ENCODE measurements at places on chromosomes 2 and 18. TPM values are rescaled to one million over a fixed set of nuclear protein-coding genes. Genes with fewer than 3 reads are reported as not detected.

DNA sequence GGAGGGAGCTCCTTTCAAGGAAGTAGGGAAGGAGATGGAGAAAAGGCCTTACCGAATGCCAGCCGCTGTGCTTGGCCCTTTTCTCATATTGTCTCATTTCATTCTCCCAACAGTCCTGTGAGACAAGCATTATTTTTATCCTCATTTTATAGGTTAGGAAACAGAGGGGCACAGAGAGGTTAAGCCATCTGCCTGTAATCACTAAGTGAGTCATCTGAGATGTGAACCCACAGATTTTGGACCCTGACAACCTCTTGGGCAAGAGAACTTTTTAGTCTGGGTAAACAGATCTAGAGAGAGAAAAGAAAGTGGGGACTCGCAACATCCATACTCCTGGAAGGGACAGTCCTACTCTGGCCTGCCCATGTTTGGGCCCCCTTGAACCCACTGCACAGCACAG is 91.7 kb upstream of the LCLAT1 start:
- peaks cover 7% of the 10 kb centered on the region for H3K4me1 ChIP-seq
- H3K36me3 ChIP-seq = no peaks in the 10 kb centered on the region
- DNase-seq = no peak
- H3K4me3 ChIP-seq = no peak overlapping the region
- no peaks in the 10 kb centered on the region for H3K27me3 ChIP-seq

ZDBF2 gene
- total RNA-seq = 16.1 TPM

DNA sequence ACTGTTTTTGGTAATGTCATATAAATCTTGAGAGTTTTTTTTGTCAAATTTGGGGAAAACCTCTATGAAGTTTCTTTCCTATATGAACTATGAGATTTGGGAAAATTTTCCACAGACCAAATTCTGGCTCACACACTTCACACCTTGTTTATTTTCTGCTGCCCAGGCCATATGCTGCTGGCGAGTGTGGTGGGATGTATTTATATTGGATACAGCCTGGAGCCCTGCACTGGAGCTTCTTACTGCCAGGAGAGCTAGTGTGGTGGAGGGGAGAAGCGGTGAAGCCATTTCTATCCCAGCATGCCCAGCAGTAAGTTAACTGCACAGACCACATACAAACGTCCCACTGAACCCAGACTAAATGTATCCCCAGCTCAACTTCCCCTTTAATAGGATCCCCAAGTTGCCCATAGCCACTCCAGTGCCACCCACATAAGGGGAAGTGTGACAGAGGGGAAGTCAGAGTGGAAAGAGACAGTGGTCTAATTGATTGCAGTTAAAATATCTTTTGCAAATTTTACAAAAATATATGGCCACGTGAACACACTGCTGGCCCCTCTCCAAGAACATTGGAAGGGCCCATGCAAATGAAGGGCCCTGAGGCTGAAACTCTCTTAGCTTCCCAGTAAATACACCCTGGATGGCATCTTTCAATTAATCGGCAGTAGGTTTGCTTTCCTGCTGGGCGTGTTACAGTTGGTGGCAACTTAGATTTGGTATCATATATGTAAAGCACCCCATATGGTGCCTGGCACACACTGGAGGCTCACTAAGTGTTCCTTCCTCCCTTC is 146.6 kb upstream of the ITGA6 start:
- peaks cover 3% of the 10 kb centered on the region for H3K27me3 ChIP-seq
- H3K4me3 ChIP-seq = no peak overlapping the region
- H3K36me3 ChIP-seq = peaks cover 14% of the 10 kb centered on the region
- peaks cover 34% of the 10 kb centered on the region for H3K4me1 ChIP-seq
- no peak for DNase-seq

KCNS3 gene
- 18.1 TPM for total RNA-seq

- peaks cover 5% of the 10 kb centered on the region for H3K27me3 ChIP-seq
- H3K4me1 ChIP-seq = peaks cover 15% of the 10 kb centered on the region
- DNase-seq = peak; percentile 24
- no peak overlapping the region for H3K27ac ChIP-seq
- no peaks in the 10 kb centered on the region for H3K36me3 ChIP-seq
Measured at GRCh38 chr2:176455816-176456291, 186.6 kb downstream of the MTX2 start.

AGFG1 gene
- total RNA-seq = 81.3 TPM

DNA sequence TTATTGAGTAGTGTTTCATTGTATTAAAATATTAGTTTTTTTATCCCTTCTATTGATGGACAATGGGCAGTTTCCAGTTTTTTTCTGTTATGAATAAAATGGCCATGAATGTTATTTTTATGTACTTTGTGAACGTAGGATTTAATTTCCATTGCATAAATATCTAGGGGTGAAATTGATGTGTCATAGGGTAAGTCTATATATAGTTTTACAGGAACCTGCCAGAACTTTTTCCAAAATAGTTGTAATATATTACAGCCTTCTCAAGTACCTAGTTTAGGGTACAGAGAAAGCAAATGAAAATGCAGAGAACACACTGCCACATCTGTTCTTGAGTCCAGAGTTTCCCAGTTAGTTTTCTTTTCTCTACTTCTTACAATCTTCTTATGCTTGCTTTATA is 378.6 kb downstream of the MEIS1 start:
- H3K27me3 ChIP-seq = no peaks in the 10 kb centered on the region
- no peaks in the 10 kb centered on the region for H3K4me1 ChIP-seq
- H3K36me3 ChIP-seq = peaks cover 6% of the 10 kb centered on the region
- DNase-seq = no peak

- no peaks in the 10 kb centered on the region for H3K36me3 ChIP-seq
- peaks cover 13% of the 10 kb centered on the region for H3K27me3 ChIP-seq
- peak overlapping the region; percentile 90 for H3K27ac ChIP-seq
- peak overlapping the region; percentile 35 for H3K4me3 ChIP-seq
- DNase-seq = peak; percentile 62
Measured at GRCh38 chr2:11744631-11745394, 1.6 kb upstream of the LPIN1 start.

DQX1 gene
- 1.3 TPM for total RNA-seq

GRCh38 chr18:50757358-50757757 is 62.5 kb downstream of the MRO start:
- H3K4me1 ChIP-seq = no peaks in the 10 kb centered on the region
- no peak overlapping the region for H3K4me3 ChIP-seq
- H3K27me3 ChIP-seq = peaks cover 1% of the 10 kb centered on the region
- no peak overlapping the region for H3K27ac ChIP-seq
- no peak for DNase-seq

GRCh38 chr2:218284106-218284811 is 8.0 kb downstream of the TMBIM1 start:
- DNase-seq = no peak
- H3K36me3 ChIP-seq = no peaks in the 10 kb centered on the region
- no peak overlapping the region for H3K27ac ChIP-seq
- peaks cover 12% of the 10 kb centered on the region for H3K4me1 ChIP-seq
- H3K27me3 ChIP-seq = no peaks in the 10 kb centered on the region
- H3K4me3 ChIP-seq = no peak overlapping the region

CYP27A1 gene
- 9.3 TPM for total RNA-seq

DNA sequence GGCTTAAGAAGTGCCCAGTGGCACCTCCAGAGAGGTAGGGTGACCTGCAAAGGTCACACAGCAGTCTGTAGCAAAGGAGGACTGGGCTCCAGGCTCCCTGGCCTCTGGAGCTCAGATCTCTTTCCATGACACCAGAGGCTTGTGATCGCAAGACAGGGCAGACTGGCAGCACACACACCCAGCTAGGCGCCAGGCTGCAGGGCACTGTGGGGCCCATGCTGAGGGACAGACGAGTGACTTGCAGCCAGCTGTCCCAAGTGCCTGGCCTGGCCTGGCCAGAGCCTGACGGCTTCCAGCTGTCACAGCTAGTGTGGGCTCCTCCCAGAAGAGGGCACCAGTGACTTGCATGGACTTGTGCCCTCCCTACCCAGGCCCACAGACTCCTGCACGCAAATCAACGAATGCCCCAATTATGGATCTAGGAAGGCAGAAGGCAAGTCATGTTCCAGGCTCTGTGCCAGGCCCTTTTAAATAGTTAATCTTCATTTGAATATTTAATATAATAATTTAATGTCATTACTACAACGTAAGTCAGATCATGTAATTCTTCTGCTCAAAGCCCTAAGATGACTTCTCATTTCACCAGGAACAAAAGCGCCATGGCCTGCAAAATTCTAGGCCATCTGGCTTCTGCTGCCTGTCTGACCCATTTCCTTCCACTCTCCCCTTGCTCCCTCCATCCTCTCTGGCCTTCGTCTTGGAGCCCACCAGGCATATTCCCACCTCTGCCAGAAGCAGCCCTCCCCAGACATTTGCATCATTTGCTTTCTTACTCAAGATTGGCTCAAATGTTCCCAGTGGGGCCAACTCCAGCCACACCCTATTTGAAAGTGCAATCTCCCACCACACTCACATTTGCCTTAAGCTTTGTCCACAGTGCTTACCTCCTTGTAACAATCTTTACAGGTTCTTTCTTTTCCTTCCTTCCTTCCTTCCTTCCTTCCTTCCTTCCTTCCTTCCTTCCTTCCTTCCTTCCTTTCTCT is 3.7 kb upstream of the SPEG start:
- peak overlapping the region; percentile 69 for H3K27ac ChIP-seq
- DNase-seq = no peak
- H3K4me3 ChIP-seq = no peak overlapping the region
- H3K36me3 ChIP-seq = no peaks in the 10 kb centered on the region
- H3K4me1 ChIP-seq = peaks cover 8% of the 10 kb centered on the region

GRCh38 chr2:162490761-162491470 is 147.0 kb downstream of the GCA start:
- H3K27ac ChIP-seq = no peak overlapping the region
- H3K27me3 ChIP-seq = no peaks in the 10 kb centered on the region
- no peak for DNase-seq

UGT1A3 gene
- total RNA-seq = not detected

LNPK gene
- total RNA-seq = 13.7 TPM

GRCh38 chr2:120894966-120895365 is 159.3 kb downstream of the GLI2 start:
- peaks cover 76% of the 10 kb centered on the region for H3K4me1 ChIP-seq
- no peaks in the 10 kb centered on the region for H3K36me3 ChIP-seq
- no peak overlapping the region for H3K4me3 ChIP-seq
- no peaks in the 10 kb centered on the region for H3K27me3 ChIP-seq
- H3K27ac ChIP-seq = peak overlapping the region; percentile 73
- no peak for DNase-seq

TRABD2A gene
- 7.5 TPM for total RNA-seq

ATP6V1C2 gene
- total RNA-seq = 1.2 TPM

LIMS1 gene
- total RNA-seq = 50.6 TPM

GRCh38 chr2:70789304-70790135 is 923 bp downstream of the FIGLA start:
- H3K4me3 ChIP-seq = peak overlapping the region; percentile 72
- H3K27me3 ChIP-seq = peaks cover 90% of the 10 kb centered on the region
- no peaks in the 10 kb centered on the region for H3K36me3 ChIP-seq
- DNase-seq = peak; percentile 83
- peaks cover 15% of the 10 kb centered on the region for H3K4me1 ChIP-seq
- no peak overlapping the region for H3K27ac ChIP-seq

GRCh38 chr2:159146996-159147666 is 139.4 kb downstream of the WDSUB1 start:
- H3K27ac ChIP-seq = 0 out of 2 replicates have a peak overlapping the region, but pooled peaks have one; percentile 11
- H3K36me3 ChIP-seq = no peaks in the 10 kb centered on the region
- no peak for DNase-seq

DNA sequence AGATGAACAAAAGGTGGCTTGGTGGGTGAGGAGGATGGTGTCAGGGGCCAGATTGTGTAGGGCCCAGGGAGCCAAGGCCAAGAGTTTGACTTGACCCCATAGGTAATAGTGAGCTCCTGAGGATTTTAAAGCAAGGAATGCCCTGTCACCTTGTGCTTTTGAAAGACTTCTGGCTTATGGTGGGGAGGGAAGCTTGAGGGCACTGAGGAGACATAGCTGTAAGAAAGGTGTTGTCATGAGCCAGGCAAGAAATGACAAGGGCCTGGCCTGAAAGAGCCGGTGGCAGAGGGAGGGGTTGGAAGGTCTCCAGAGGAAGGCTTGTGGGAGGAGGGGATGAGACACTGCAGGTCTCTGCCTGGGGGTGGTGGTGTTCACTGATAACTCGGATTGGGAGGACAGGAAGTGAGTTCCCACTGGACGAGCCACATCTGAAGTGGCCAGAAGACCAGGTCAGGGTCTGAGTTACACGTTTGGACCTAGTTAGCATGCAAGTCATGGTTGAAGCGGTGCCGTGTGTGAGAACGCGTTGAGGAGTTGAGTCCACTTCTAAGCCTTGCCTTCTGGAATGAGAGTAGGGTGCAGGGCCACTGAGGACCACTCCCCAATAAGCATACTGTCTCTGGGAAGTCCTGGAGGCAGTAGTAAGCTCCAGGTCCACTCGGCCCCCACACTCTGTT is 64.3 kb downstream of the TET3 start:
- peaks cover 20% of the 10 kb centered on the region for H3K4me1 ChIP-seq
- no peak for DNase-seq
- H3K27me3 ChIP-seq = no peaks in the 10 kb centered on the region

CHRND gene
- 0.07 TPM for total RNA-seq

DNA sequence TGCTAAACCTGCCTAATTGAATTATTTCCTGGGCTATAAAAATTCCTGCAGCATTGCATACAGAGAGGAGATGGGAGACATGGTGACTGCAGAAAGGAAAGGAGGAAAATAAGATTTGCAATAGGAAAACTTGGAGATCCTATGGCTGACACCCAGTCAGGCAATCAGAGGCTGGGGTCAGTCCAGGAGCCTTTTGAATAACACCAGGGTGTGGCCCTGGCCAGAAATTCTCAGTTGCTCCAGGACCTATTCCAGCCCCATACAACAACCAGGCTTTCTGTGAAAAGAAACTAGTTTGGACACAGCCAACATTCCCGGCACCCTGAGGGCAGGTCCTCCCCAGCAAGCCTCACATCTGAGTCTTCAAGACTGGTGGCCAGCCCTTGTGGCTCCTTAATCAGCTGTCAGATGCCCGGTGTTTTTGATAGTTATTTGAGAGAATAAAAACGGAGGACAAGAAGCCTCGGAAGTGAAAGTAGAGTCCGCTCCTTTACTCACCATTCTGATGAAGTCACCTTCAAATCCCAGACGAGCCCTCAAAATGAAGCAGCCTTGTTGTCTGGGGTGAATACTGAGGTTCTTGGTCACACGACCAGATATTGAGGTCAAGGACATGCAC is 31.1 kb upstream of the GMCL1 start:
- H3K4me1 ChIP-seq = peaks cover 17% of the 10 kb centered on the region
- H3K27ac ChIP-seq = no peak overlapping the region
- H3K36me3 ChIP-seq = peaks cover 4% of the 10 kb centered on the region
- no peaks in the 10 kb centered on the region for H3K27me3 ChIP-seq
- no peak for DNase-seq
- H3K4me3 ChIP-seq = no peak overlapping the region

CRYGD gene
- total RNA-seq = 6.3 TPM

DNA sequence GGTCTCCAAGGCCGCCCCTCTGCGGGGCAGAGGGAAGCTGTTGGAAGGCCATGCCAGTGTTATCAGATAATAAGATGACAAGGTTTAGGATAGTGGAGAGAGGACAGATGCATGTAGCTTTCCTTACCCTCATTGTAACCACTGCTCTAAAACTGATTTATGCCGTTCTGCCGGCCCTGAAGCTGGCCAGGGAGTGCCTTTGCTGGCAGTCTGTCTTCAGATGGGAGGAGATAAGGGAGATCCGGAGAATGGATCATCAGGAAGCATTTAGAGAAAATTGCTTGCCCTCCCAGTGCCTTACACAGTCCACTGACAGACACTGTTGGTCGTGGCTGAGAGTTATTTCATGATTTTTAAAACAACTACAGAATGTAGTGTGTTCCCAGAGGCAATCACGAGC is 35.4 kb upstream of the MYO3B start:
- H3K27me3 ChIP-seq = peaks cover 3% of the 10 kb centered on the region
- H3K4me1 ChIP-seq = peaks cover 28% of the 10 kb centered on the region

Data from WTC11 (cell line).